Activated CD4-positive, CD25-positive, alpha-beta regulatory T cell treated with anti-CD3 and anti-CD28 coated beads, Interleukin-2, amount 50 U/mL, for 16 hours (primary cell): ENCODE measurements at places on chromosomes 3 and 15.

DNA sequence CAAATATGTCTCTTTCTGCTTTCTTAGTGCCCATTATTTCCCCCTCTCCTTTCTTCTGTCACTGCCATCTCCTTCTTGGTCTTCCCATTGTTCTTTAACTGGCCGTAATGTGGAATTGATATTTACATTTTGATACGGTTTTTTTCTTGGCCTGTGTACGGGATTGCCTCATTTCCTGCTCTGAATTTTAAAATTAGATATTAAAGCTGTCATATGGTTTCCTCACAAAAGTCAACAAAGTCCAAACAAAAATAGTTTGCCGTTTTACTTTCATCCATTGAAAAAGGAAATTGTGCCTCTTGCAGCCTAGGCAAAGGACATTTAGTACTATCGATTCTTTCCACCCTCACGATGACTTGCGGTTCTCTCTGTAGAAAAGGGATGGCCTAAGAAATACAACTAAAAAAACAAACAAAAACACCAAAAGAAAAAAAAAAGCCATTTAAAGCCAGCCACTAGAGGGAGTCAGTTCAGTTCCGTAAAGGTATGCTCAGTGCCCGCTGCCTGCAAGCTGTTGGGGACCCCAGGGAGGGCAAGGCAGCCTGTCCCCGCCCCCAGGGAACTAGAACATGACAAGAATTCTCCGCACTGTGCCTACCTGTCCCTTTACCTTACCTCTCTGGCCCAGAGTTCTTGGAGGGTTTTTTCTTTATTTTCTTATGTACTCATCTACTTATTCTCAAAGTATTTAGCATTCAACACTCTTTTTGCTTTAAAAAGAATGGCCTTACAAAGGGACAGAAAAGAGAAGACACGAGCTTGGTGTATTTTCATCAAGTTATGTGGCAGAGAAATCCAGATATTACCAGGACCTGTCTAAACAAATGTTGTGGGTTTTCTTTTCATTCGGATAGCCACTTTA, 30.0 kb upstream of the NR2E3 start:
- DNase-seq, result no peak

GRCh38 chr3:156668073-156668763, 6.2 kb upstream of the TIPARP start:
- no peak for DNase-seq

- DNase-seq, result no peak
Observed at GRCh38 chr3:51953445-51953844, 1.7 kb upstream of the GPR62 start.

DNA sequence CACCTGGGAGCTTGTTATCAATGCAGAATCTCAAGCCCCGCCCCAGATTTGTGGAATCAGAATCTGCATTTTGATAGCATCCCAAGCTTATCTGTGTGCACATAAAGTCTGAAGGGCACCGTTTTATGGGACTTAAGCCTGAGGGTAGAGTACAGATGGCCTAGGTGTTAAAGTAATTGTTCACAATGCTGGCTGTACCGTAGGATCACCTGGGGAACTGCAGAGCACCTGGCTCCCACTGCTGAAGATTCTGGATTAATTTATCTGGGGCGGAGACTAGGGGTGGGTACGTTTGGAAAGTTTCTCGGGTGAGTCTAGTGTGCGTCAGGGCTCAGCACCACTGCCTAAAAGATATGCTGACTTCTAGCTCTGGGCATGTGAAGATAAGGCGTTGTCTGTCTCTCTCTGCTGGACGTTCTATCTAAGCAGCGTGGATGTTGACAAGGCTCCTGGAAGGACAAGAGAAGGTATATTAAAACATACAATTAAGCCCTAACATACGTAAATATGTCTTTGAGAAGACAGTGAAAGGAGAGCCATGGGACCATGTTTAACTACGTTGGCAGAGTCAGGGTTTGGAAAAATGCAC, 63.2 kb upstream of the RASGRP1 start:
- DNase-seq, result no peak

DNA sequence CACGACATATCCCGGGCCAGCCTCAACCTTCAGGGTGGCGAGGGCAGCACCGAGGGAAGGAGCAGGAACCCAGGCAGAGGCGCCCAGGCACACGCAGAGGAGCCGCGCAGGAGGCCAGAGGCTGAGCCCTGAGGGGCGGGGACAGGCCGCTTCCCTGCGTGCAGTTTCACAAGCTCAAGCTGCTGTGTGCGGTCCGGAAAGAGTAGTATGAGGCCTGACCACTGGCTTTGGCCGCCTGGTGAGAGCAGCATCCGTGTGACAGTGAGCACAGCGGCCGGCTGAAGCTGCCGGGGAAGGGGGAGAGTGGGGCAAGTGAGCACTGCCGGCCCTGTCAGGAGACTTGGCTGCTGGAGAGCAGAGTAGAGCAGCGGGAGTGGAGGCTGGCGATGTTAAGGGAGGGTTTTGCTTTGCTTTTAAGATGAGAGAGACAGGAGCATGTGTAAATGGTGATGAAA, 8.7 kb downstream of the ZDHHC19 start:
- no peak for DNase-seq

- DNase-seq, result no peak
Observed at GRCh38 chr3:141767066-141767465, 3.9 kb downstream of the GRK7 start.

DNA sequence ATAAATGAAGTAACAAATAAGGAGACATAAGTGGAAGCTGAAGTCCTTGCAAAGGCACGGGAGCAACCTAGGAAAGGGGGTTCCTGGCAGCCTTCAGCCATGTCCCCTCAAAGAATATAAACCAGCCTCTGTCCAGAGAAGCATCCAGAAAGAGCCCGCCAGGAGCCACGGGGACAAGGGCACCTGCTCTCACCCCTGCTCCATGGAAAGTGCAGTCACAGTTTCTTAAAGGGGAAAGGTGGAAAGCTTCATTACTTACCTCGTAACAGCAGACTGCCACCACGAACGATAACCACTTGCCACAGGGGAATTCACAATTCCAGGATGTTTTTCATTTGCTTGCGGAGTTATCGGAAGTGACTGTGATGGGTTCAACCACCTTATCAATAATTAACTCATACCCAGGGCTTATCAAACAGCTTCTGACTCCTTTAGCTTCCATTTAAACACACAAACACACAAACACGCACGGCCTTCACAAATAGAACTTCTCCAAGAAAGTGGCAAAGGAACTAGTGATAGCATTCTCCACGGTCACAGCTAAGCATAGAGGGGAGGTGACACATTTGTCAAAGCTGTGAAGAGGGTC, 134.2 kb upstream of the IGF1R start:
- DNase-seq, result no peak

DNA sequence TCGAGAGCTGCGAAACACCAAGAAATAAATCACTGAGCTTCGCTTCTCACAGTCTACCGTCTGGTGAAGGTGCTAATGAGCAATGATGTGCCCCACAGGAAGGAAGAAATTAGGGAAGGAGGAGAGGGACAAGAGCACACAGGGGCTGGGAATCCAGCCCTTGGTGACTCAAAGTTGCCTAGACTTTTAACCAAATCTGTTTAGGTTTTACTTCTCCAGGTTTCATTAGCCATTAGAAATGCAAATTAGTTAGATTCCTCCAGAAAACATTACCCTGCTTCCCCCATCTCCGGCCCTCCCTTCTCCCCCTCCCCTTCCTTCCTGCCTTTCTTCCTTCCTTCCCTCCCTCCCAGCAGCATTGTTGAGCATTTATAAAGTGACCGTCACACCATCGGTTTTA, 59.3 kb upstream of the UBE2E1 start:
- no peak for DNase-seq

GRCh38 chr3:60202052-60202726, 1049.1 kb downstream of the FHIT start:
- DNase-seq, result no peak

DNA sequence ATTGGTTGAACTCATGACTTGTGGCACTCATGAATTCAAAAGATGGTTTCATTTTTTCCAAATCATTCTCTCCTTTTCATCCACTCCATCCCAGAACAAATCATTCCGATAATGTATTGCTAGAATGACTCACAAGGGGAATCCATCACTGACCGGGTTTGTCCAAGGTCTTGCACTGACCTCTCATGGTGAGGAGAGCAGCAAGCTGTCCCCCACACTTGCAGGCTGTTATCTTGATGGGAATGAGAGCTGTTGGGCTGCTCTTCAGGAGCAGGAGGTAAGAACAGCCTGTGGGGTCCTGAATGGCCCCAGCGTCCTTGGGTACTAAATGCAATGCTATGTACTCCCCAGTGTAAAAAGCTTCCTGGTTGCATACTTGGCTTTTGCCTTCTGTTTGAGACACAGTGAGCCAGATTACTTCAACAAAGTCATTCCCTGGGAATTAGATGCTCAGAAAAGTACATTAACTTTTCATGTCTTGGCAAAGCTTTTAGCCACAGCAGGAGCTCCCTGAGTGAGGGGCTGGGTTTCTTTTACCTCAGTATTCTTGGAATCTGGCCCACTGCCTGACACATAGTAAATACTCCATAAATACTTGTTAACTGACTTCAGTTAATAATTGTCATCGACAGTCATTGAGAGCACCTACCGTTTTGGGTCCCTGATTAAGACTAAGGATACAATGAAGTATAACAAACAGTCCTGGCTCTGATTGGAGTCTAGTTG, 24.1 kb downstream of the CCNL1 start:
- DNase-seq, result no peak

DNA sequence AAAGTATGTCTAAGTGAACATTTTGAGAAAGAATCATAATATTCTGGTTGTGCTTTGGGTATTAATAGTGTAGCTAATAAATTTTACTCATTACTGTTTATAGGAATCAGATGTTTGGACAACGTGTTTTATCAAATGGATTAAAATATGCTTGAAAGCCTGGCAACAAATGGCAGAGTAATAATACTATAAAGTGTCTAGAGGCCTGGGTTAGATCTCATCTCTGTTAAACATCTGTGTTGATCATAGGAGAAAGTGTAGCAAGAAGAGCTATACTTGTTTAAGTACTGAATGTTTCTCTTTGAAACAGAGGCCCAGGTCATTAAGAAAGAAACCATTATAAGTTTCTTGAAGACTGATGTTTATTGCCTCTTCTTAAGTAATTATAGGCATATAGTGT, 30.5 kb downstream of the VPS8 start:
- no peak for DNase-seq

- DNase-seq, result no peak
Observed at GRCh38 chr3:149596134-149596770, 61.6 kb downstream of the WWTR1 start.

- no peak for DNase-seq
Observed at GRCh38 chr3:23740517-23740965, 65.2 kb upstream of the UBE2E1 start.

- no peak for DNase-seq
Observed at GRCh38 chr3:175743733-175744400, 884.7 kb downstream of the NAALADL2 start.

DNA sequence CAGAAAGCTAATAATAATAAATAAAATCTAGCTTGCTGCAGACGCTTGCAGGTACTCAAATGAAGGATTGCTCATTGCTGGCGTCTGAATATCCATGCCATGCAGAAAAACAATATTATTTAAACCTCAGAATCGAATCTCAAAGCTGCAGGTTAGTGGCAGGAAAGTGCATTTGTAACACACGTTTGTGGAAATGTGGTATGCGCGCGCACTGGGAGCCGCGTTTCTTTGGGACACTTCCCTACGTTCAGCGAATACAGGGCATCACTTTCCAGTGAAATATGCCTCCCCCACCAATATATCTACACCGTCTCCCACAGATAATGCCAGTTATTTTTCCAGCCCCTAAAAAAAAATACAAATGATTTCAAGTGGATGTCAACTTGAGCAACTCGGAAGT, 37.1 kb downstream of the ZIC4 start:
- no peak for DNase-seq

DNA sequence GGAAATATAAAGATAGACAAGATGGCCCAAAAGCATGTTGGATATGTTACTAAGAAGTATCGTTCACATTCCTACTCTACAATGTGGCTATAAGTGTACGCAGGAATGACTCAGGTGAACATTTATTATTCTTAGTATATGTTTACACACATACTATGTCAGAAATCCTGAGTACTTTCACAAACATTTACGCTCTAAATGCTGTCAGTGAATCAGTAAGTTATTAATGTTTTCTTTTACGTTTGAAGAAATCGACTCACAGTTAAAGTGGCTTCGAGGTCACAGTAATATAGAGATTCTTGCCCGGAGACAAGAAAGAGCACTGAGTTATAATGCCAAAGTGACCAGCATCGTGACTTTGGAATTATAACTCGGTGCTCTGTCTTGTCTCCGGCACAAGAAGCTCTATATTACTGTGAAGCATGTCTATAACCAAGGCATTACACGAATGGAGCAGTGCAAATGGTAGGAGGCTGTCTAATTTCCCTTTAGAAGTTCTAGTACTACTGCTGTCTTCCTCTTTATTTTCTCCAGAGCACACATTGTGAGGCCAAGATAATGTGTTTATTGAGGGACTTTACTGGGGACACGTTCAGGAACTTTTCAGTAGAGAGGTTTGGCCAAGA, 61.8 kb upstream of the P3H2 start:
- no peak for DNase-seq

DNA sequence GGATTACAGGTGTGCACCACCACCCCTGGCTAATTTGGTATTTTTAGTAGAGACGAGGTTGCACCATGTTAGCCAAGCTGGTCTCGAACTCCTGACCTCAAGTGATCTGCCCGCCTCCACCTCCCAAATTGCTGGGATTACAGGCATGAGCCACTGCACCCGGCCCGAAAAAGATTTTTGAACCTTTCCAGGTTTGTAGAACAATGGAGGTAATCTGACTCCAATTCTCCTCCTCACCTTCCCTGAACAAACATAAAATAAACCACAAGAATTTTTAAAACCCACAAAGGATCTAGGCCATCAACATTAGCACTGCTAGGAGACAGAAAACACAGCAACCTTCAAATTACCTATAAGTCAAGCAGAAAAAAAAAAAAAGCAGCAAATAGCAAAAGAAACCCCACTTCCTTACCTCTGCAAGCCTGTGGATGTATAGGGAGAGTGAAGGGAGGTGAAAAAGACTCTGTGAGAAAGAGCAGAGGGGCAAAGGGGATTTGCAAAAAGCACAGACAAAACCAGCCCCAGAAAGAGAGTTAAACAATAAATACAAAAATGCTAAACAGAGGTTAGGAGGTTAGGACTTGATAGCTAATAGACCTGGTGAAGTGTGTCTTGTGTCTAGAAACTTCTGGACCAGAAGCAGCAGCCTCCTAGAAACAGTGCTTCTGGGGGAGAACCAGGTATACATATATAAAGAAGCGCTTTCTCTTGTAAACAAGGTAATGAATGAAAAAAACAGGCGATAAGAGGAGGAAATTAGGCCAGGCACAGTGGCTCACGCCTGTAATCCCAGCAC, 32.1 kb downstream of the TFDP2 start:
- no peak for DNase-seq

- DNase-seq, result no peak
Observed at GRCh38 chr15:90191344-90191687, 9.8 kb upstream of the SEMA4B start.
